ENCODE measurements at places on chromosomes 1 and 21.

DNA sequence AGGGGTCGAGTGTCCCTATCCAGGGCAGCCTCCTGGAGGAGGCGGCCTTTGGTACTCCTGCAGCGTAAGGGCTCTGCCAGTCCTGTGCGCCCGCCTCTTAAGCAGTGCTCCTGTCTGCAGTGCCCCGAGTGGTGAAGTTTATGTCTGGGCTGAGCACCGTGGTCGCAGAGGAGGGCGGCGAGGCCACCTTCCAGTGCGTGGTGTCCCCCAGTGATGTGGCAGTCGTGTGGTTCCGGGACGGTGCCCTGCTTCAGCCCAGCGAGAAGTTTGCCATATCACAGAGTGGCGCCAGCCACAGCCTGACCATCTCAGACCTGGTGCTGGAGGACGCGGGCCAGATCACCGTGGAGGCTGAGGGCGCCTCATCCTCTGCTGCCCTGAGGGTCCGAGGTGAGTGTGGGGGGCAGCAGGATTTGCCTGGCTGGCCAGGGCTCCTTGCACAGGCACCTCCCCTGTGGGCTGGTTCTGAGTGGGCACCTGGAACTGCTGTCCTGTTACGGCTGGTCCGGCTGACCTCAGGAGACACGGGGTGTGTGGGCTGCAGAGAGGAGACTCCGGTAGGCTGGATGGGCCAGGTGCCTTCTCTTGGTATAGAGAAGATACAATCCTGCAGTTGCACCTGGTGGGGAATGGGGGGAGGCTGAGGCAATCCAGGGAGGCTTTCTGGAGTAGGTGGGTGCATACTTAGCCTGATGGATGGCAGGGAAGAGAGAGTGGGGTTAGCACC is 66.8 kb downstream of the OBSCN start:
- DNase-seq = no peak

DNA sequence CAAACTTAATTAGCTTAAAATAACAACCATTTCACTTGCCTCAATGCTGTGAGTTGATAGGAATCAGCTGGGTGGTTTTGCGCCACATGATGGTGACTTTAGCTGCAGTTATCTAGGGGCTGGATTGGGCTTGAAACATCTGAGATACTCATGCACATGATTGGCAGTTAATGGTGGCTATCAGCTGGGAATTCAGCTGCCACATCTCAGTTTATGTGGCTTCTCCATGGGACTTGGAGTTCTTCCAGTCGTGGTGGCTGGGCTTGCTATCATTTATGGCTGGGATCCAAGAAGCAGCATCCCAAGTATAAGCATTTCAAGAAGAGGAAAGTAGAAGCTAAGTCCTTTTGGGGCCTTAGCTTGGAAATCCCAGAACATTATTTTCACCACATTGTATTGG is 36.4 kb downstream of the PDC start:
- no peak for DNase-seq

DNA sequence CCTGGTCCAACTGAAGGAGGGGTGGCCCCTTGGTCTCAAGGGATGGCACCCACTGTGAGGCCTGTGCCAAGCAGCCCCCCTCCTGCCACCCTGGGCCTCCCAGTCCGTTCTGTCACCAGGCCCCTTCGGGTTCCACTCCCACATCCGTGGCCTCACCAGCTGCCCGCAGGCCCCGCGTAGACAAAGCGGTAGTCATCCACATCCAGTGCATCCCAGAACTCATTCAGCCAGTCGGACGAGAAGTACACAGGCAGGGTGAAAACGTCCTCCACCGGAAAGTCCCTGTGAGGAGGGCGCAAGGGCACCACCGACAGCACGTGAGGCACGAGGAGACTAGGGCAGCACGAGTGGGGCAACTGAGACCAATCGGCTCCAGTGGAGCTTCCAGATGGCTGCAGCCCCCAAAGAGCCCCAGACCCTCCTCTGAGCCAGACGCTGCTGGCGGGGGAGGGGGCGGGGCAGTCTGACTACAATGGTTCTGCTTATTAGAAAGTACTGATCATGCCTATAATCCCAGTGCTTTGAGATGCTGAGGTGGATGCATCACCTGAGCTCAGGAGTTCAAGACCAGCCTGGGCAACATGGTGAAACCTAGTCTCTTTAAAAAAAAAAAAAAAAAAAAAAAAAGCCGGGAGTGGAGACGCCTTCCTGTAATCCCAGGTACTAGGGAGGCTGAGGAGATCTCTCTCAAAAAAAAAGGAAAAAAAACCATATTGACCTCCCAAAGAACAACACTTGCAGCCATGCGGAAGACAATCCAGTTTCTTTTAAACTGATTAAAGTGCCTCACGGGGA is 1.2 kb downstream of the JMJD4 start:
- DNase-seq = no peak

DNA sequence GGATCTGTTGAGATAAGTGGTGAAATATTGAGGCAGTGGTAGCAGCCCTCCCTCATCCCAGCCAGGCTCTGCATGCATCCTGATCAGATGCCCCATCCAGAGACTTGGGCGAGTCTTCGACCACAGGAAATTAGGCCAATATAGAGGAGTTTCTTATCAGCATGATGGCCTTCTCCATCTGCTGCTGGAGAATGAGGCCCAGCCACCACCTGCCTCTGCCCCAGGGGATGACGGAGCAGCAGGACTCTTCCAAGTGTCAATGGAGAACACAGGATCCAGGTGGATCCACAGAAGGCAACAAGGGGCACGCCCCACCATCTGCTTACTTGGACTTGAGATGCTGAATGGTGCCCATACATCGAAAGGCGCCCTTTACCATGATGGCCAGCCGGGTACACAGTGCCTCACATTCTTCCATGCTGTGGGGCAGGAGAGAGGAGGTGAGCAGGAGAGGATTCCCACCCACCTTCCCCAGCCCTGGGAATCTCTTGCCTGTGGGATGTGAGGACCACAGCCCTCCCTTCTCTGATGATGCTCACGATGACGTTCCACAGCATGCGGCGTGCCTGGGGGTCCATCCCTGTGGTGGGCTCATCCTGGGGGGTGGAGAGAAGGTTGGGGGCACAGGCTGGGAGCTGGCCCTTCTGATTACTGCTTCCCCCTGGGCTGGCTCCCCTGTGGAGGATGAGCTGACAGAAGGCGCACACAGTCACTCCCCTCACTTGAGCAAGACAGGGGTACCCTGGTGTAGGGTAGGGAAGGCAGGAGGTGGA is 91.5 kb upstream of the GCLM start:
- DNase-seq = no peak

- DNase-seq = no peak
Observed at GRCh38 chr1:117662667-117663066, 56.8 kb downstream of the TENT5C start.

- no peak for DNase-seq
Observed at GRCh38 chr1:184075055-184076029, 23.8 kb downstream of the TSEN15 start.

GRCh38 chr1:58895082-58895481 is 111.2 kb upstream of the JUN start:
- no peak for DNase-seq

All from brain pericyte (primary cell).